ENCODE measurements at places on chromosomes 5 and 9.

- no peak for DNase-seq
Measured at GRCh38 chr9:4933177-4933576, 51.9 kb upstream of the JAK2 start.

DNA sequence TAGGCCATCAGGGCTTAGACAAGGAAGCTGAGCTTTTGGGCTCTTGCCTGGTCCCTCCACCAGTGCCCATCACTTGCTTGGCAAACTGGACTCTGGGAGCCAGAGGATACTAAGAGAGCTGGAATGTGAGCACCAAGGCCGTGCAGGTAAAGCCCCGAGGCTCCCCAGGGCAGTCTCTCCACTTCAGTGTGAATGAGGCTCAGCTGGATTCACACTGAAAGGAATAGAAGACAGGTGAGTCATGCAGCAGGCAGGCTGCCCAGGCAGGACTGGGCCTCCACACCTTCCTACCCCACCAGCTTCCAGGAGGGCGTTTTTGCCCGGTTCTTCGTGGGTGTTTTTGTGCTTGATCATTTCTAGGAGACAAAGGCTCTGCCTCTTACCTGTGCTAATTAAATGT, 7.3 kb upstream of the CTSV start:
- DNase-seq, result no peak

GRCh38 chr5:83222906-83223305, 145.6 kb downstream of the XRCC4 start:
- no peak for DNase-seq

- DNase-seq, result no peak
Measured at GRCh38 chr5:3194684-3195083, 400.9 kb upstream of the IRX1 start.

GRCh38 chr5:148831590-148832565, 5.5 kb downstream of the ADRB2 start:
- DNase-seq, result no peak

DNA sequence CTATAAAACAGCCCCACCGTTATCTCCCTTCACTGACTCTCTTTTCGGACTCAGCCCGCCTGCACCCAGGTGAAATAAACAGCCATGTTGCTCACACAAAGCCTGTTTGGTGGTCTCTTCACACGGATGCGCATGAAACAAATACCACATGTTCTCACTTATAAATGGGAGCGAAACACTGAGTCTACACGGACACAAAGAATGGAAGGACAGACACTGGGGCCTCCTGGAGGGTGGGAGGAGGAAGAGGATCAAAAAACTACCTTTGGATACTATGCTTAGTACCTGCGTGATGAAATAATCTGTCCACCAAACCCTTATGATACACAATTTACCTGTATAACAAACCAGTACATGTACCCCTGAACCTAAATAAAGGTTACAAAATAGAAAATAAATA, 98.6 kb downstream of the ICE1 start:
- no peak for DNase-seq

DNA sequence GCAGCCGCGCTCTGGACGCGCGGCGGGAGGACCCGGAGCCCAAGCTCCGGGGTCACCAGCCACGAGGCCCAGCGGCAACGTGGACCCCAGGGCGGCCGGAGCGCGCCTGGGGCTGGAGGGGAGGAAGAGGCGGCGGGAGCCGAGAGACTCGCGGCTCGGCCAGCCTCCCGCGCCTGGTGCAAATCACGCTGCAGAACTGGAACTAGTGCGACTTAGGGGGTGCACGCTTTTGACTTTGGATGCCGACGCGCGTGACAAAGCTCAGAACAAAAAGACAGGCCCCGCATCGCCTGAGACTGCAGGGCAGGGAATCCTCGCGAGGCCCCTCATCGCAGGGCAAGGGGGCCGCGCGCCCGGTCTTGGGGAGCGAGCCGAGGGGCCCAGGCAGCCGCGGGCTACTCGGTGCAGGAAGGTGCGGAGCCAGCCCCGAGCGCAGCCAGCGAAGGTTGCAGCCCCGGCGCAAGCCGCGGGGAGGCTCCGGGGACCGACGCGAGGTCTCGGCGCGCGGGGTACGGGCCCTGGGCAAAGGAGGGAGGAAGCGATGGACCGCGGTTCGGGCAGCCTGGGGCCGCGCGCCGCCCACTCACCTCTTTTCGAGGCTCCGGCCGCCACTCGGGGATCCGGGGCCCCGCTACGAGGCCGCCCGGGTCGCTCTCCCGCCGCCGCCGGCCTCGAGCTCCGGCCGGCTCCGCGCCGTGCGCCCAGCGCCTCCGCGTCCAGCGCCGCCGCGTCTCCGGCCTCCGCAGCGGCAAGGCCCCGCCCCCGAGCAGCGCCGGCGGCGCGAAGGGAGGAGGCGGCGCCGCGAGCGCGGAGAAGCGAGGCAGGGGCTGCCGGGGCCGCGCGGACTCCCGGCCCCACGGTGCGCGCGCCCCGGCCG, at the start of gene GOLM1:
TSS of gene GOLM1 (minus strand) at position 735 of the 877 bp plus-strand sequence. CDS start 20,238 bp downstream, outside the sequence.
- DNase-seq, result no peak

DNA sequence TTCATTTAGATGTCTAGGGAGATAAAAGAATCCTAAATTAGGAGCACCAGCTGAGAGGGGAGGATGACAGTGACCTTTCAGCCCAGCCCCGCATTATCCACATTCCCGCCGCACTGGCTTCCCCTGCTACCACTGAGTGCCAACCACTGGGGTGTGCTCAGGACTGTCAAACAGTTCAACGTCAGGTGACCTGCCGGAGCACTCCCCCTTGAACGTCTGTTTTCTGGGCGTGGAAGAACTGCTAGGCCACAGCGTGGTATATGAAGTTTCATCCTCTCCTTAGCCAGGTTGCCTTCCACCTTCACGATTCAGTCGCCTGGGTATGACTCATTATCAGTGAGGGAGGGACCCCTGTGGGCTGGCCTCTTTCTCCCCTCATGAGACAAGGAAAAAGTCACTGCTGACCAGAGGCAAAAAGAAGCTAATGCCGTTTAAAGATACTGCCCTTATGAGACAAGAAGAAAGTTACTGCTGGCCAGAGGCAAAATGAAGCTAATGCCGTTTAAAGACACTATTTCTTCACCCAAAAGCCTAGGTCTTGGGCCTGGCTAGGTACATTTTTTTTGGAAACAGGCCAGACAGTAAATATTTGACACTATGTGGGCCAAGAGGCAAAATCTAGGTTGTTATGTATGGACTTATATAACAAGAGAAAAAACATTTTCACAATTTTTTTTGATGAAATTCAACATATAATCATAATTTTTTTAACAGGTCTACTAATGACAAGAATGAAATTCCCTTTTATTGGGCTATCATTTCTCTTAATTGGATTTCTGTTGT, 4.6 kb downstream of the NMRK1 start:
- no peak for DNase-seq

DNA sequence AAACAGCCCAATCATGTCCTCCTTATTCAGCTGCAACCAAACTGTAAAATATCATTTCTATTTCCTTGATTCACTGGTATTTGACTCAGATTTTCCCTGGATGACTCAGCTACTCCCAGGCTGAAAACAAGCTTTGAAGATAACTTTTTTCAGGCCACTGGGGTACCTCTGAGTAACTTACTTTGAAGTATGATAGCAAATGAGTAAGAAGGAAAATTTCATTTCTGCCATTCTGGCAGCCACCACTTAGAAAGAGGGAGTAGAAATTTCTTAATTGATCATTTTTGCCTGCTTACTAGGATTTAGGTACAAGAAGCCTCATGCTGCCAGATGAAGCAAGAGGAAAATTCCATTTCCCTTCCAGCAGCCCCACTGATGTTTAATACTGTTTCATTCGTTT, 247.4 kb downstream of the PRELID2 start:
- DNase-seq, result no peak

DNA sequence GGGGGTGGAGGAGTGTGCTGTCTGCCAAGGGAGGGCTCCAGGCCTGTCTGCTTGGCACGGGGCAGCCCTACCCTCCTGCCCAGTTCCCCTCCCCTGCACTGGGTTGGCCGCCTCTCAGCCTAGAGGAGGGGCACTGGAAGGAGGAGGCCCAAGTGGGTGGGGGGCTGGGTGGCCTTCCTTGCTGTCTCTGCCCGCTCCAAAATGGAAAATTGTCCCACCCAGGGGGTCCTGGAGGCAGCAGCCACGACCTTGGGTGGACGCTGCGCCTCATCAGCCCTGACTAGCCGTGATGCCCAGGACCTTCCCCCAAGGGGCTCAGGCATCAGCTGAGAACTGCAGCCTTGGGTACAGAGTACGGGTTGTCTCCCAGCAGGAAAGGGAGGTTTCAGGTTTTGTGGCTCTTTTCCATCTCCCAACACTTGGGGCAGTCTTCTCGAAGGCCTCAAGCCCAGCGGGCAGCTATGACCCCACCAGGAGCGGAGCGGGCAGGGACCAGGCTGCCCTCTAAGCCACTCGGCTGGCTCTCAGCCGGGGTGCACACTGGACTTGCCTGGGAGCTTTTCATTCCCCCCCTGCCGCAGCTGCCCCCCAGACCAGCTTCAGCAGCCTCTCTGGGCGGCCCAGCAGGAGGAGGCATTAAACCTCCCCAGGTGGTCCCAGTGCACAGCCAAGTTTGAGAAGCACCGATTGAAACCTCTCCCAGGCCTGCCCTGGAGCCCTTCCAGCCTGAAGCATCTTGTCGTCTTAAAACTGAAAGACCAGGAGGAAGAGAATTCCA, 20.6 kb downstream of the NTNG2 start:
- no peak for DNase-seq

- DNase-seq, result no peak
Measured at GRCh38 chr5:114412510-114413171, 50.8 kb downstream of the KCNN2 start.

DNA sequence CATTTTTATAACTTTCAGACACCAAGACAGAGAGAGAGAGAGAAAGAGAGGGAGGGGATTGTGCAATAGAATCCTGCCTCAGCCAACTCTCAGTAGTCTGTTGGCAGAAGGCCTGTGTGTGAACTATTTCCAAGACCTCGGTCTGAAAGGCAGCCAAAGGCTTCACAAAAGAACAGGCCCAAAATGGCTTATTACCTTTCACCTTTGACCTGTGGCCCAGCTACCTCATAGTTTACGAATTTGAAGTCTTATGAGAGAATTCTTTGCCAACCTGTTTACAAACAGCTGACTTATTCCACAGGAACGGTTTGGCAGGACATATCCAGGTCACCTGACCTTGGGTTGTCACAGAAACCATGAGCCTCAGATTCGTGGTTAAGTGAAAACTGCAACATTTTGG, 48.6 kb downstream of the NR2F1-AS1 start:
- no peak for DNase-seq

DNA sequence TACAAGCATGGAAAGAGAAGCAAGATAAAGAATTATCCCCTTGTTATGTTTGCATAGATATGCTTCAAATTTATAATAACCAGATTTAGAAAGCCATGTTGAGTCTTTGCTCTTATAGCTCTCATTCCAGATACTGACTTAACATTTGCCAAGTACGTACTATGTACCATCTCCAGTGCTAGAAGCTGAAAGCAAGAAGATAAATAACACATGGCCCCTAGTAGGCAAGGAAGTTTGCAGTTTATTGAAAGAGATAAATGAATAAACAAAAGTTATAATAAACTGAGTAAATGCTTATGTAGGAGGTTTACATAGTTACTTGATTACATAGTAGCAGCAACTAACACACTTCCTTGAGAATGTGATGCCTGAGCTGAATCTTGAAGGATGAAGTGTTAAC, 628.4 kb downstream of the HINT1 start:
- DNase-seq, result no peak

GRCh38 chr5:54234304-54234933, 76.0 kb downstream of the ARL15 start:
- no peak for DNase-seq

DNA sequence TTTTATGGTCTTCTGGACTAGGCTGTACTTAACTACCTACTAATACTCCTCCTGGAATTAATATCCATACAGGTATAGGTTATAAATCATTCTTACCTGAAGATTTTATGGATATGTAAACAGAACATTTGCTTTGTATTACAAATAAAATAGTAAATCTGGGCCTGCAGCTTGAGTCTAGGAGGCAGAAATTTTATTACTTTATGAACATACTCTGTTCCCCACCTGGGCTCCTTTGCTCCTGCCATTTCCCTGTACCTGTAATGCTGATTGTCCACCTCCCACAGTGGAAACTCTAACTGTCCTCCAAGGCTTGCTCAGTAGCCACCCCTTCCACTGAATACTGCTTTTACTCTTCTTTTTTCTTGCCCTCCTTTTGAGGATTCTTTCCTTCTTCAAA, 108.0 kb downstream of the PAM start:
- no peak for DNase-seq

GRCh38 chr5:116709082-116709481, 134.5 kb upstream of the SEMA6A start:
- no peak for DNase-seq

DNA sequence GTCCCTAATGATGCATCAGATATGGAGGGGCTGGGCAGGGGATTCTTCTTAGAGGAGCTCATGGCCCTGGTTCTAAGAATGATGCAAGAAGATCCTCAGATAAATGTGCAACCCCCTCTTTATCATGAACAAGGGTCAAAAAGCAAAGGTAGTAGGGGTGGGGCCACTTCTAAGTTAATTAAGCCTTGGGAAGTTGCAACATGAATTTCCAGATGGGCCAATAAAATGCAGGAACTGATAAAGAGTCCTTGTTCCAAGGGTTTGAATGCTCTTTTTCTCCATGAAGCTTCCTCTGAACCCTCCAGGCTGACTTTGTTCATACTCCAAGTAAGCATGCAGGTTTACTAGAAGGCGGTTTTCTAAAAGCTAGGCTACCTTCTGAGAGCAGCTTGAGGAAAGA, 25.6 kb downstream of the PCA3 start:
- no peak for DNase-seq

GRCh38 chr5:151811593-151812321, 40.0 kb downstream of the G3BP1 start:
- DNase-seq, result no peak

DNA sequence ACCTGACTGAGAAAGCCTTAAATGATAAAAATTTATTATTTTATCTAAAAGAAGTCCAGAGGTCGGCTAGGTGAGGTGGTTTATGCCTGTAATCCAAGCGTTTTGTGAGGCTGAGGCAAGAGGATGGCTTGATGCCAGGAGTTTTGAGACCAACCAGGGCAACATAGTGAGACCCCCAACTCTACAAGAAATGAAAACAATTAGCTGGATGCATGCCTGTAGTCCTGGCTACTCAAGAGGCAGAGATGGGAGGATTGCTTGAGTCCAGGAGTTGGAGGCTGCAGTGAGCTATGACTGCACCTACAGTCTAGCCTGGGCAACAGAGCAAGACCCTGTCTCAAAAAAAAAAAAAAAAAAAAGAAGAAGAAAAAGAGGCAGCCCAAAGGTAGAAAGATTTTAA, 179.9 kb upstream of the KIF2A start:
- DNase-seq, result no peak

Measured in esophagus squamous epithelium (tissue), 5 donors.